ENCODE measurements at places on chromosomes 5 and 9.
A peak's percentile ranks its signal among the peaks of the same experiment; 100 is the strongest.

DNA sequence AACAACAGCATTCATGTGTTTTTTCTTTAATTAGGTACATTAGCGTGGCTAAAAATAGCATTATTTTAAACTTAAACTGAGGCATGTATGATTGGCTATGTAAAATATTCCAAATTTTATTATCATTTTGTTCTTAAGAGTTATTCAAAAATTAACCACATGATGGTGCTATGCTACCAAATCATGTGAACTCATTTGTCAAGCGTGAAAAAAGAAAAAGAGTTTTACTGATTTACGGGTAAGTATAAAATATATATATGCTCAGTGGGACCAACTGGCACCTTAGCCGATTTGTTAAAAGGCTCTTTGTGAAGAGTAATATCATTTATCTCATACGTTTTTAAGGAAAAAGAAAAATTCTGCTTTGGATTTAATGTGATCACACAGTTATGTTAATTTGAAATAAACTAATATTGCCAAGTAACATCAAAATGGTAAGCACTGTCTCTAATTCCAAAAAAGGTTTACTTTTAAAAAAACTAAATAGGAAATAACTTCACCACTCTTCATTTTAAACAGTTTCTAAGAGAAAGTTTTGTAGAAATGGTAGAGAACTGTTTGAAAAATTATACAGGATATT lies 1042.3 kb downstream of the CDH12 start:
- DNase-seq: no peak

GRCh38 chr5:173634465-173634983 lies 18.1 kb upstream of the BOD1 start:
- DNase-seq: no peak

DNA sequence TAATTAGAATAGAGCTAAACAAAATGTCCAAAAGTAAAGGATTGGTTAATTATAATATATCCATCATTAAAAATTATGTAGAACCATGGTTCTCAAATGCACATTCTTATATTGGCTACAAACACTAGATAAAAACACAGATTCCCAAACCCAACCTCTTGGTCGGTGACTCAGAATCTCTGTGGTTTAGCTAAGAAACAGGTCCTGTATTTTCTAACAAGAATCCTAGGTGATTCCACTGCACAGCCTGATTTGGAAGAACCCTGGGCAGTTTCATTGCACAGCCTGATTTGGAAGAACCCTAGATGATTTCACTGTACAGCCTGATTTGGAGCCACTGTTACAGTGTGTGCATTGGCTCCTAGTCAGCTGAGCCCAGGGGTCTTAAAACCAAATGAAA lies 67.9 kb downstream of the KIAA1958 start:
- no peak for DNase-seq

GRCh38 chr5:116766470-116766947 lies 191.9 kb upstream of the SEMA6A start:
- peak; percentile 60 for DNase-seq

GRCh38 chr5:113336975-113337374 lies 97.8 kb downstream of the TSSK1B start:
- peak; percentile 70 for DNase-seq
